PC-3 (cell line): ENCODE measurements at places on chromosomes 7 and 10. TPM values are rescaled to one million over a fixed set of nuclear protein-coding genes. Genes with fewer than 3 reads are reported as not detected.

DNA sequence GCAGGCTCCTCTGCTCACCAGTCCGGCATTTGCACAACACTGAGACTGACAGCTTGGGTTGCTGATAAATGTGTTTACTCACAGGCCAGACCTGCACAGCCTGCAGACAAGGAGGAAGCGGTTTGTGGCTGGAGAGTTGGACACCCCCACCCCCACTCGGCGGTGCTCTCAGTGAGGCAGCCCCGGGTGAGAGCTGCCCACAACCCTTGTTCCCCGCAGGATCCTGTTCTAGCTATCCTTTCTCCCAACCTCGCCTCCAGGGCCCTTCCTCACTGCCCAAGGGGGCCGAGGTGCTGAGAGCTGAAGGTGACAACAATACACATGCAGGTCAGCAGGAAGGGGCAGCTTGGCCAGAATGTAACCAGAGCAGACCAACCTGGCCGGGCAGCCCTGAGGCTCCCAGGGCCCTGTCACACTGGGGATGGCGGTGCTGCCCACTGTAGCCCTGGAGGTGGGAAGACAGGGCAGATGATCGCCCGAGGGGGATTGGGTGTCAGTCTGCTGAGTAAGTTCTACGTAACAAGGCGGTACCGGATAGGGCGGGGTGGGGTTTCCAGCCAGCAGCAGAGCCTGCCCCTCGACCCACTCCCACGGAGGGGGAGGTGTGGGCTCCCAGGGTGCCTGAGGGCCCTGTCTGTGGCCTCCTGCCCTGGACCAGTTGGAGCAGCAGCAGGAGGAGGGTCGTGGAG lies 2.1 kb upstream of the ADAM8 start:
- peak overlapping the region; percentile 98 for H3K27ac ChIP-seq
- H3K36me3 ChIP-seq: peaks cover 6% of the 10 kb centered on the region; the same call in 1 of the 2 replicates
- peak; percentile 89 for DNase-seq
- no peaks in the 10 kb centered on the region for H3K27me3 ChIP-seq
- H3K4me3 ChIP-seq: peak overlapping the region; percentile 51; the same call in 1 of the 2 replicates

DNA sequence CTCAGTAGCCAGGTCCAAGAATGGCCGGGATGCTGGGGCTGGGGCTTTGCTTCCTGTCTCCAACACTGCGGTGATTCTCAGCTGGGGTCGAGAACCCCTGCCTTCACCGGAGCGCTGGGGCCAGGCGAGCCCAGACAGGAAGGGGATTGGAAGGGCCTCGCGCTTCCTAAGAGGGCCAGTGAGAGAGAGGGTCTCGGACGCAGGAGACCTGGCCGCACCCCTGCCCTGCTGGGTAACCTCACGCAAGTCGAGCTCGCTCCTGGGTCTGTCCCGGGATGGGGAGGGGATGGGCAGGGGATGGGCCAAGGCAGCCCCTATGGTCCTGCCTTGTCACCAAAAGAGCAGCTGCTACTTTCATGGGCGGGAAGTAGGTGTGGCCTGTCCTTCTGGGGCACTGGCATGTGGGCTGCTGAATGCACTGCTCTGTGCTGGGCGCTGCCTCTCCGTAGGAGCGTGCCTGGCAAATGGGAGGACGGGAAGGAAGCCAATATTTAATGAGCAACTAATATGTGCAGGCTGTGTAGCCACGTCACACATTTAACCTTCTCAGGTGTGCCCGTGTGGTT lies 20.0 kb downstream of the KCNK18 start:
- H3K4me3 ChIP-seq: peak overlapping the region; percentile 67
- no peaks in the 10 kb centered on the region for H3K36me3 ChIP-seq
- DNase-seq: peak; percentile 5
- peaks cover 12% of the 10 kb centered on the region for H3K4me1 ChIP-seq

DNA sequence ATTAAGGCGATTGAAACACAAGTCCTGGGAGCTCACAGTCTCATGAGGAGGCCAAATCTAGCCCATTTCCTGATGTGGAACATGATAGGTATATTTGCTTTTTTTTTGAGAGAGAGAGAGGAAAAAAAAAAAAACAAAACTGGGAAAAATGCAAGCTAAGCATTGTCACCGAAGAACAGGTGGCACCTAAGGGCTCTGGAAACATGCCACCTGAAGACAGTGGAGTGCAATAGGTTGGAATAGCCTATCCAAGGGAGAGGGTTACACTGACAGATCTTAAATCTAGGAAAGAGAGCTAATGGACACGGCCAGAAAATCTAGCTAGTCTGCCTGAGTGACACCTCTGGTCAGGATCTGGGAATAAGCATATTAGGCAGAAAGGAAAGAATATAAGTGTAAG lies 110.2 kb downstream of the SRI start:
- no peak for DNase-seq
- H3K4me1 ChIP-seq: no peaks in the 10 kb centered on the region
- no peaks in the 10 kb centered on the region for H3K27me3 ChIP-seq
- no peak overlapping the region for H3K27ac ChIP-seq
- no peaks in the 10 kb centered on the region for H3K36me3 ChIP-seq
- no peak overlapping the region for H3K4me3 ChIP-seq

GNGT1 gene
- not detected in 2 replicates for total RNA-seq
